ENCODE measurements at places on chromosomes 16 and 17.

- DNase-seq, result peak; percentile 20
Measured at GRCh38 chr16:4306470-4307214, 9.2 kb upstream of the GLIS2 start.

GRCh38 chr16:53369921-53370320 lies 64.3 kb upstream of the RBL2 start:
- DNase-seq, result no peak

DNA sequence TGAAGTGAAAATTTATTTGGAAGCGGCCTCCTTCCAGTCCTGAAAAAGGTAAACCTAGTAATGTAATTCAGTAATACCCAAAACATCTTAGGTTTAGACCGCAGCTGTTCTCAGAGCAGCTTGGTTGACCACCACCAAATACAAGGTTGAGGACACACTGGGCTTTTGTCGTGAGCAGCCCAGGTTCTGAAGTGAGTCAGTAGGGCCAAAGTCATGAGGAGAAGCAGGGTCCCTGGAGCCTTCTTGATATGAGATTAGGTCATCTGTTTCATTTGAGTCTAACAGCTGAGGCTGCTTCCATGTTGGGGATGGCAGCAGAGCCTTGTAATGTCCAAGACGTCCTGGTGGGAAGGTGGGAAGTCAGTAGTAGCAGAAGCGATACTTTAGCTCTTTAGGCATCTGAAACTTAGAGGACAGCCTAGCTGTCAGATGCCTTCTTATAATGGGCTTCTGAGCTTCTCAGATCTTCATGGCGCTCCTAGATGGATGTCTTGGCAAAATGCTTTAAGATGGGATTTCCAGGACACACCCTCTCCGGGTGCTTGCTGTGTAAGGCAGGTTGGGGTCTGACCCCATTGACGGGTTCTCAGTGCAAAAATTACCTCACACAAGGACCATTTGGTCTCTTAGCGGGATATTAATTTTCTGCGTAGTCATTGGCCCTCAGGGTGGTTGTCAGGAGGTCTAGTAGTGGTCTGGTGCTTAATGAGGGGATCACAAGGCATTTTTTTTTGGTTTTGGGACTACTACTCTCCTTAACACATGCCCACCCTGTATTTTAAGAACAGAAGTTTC lies 2.4 kb downstream of the ALKBH5 start:
- no peak for DNase-seq

DNA sequence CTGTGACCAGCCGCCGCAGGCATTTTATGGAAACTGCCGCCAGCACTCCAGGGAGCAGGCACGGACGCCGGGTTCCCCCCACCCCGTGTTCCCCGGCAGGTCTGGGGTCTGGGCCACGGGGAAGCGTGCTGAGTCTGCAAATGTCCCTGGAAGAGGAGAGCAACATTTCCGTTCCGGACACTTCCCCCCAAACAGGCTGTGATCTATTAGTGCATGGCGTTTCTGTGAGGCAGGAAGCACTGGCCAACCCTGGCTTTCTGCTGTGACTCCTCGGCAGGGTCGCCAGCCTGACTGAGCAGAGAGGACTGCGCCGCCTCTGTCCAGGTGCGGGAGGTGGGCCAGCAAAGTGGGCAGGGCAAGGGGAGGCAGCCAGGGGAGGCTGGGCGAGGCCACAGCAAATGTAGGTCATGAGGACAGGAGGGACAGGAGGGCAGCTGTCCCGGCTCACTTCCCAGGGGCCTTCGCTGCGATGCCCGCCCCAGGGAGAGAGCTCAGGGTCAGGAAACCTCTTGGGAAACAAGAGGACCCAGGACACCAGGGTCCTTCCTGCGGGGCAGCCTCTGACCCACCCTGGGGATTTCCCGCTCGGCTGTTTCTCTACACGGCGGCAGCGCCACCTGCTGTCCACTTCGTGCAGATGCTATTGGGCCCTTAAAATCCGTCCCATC lies 9.5 kb downstream of the FOXF1 start:
- peak; percentile 40 for DNase-seq

GRCh38 chr16:23504076-23504452 lies 6.2 kb downstream of the GGA2 start:
- no peak for DNase-seq

DNA sequence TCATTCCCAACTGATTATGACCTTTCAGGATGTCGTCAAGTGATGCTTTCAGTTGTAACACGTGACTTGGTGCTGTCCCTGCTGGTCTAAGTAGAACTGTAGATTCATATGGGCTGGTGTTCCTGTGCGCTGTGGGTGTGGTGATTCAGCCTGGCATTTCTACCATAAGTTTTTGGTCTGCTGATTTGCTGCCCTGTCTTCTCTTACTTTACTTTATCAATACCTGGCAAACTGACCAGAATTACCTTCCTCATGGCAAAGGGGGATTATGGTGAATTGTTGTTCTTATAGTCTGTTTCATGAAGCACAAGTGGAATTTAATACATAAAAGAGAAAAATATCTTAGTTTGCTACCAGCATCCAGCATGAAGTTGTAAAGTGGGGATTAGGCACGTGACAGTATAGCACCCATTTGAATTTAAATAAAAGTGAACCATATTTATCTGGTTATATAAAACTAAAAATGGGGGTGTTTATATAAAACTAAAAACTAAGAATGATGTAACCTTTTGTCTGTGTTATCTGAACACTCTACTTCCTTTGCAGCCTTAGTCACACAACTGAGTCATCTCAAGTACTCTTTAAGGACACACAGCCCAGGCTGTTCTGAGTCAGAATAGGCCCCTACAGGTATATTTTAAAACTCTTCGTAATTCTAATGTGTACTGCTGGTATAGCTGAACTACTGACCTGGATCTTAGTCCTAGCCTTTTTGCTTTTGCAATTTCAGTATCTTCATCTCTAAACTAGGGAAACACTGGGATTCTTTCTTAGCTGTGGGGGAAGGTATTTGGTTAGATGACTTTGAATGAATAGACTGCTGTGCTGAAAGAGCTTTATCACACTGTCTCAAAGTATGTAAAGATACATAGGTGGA lies 28.3 kb downstream of the TTC19 start:
- peak; percentile 44 for DNase-seq

DNA sequence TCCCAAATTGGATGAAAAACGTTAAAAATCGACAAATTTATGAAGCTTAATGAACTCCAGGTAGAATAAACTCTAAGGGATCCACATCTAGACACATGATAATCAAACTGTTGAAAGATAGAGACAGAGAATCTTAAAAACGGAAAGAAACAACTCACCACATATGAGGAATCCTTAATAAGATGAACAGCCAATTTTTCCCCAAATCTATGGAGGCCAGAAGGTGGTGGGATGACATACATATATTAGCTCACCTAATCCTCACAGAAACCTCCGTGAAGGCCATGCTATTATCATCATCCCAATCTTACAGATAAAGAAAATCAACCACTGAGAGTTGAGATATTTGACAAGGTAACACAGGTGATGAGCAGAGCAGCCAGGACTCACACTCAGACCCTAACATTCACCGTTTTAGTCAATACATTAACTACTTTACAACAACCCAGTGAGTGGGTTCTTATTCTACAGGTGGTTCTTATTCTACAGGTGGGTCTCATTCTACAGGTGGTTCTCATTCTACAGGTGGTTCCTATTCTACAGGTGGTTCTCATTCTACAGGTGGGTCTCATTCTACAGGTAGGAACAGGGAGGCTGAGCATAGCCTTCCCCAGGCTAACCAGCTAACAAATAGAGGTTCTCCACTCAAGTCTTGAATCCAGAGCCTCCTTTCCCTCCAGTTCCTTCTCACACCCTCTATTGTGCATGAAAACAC lies 4.8 kb downstream of the CACNG1 start:
- DNase-seq, result no peak

- no peak for DNase-seq
Measured at GRCh38 chr16:77877712-77878347, 89.5 kb downstream of the VAT1L start.

DNA sequence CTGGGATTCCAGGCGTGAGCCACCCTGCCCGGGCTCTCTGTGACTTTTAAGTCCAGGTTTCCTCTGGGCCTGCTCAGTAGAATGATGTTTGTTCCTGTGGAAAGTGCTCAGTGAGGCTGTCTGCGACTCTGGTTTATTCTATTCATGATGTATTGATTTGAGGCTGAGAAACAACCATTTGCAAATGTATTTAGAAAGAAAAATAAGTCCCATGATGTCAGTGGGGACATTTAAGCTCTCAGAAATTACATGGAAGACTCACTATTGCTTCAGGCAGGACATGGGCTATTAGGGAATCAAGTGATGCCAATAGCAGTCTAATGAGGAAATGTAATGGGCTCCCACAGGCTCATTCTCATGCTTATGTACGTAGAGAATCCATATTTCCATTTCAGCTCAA lies 22.2 kb upstream of the KCNG4 start:
- DNase-seq, result no peak

DNA sequence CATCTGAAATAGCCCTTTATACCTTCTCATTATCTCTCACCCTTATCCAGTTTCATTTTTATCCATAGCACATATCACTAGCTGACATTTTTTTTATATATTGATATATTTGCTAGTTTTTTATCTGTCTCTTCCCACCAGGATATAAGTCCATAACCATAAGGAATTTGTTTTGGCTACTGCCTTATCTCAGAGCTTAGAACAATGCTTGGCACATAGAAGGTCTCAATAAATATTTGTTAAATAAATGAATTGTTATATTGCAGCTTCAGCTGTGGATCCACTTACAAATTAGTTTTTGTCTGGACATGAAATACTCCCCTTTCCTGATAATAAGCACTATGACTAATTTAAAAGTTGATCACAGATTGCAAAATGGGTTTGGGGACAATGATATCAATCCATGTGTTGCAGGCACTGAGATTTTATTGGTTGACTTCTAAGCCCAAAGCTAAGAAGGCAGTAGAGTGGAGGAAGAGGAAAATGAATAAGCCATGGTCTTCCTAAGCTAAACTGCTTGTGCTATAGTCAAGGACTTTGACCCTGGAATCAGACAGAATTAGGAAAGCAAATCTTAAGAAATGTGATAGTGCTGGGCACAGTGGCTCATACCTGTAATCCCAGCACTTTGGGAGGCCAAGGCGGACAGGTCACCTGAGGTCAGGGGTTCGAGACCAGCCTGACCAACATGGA lies 31.9 kb upstream of the YPEL2 start:
- DNase-seq, result no peak

DNA sequence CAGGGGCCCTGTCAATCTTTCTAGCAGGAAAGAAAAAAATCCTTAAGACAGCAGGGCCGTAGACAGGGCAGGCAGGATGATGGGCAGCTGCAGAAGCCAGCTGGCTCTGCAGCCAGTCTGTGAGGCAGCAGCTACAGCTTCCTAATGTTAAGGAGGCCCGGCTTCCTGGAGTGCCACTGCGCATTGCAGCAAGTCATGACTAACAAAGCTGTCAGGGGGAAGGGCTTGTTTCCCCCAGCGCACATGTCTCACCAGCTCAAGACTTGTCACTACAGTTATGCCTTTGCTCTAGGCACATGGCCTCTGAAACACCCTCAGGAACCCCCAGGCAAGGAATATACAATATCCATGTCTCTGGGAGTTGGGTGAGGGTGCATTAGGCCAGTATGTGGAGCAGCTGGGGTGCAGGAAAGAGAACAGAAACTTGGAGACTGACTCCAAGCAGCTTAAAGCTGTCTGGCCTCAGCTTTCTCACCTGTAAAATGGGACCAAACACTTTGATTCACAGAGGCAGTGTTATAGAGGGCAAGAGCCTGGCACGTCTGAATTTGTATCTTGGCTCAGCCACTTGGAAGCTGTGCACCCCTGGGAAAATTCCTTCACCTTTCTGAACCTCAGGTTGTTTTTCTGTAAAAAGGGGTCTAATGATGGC lies 220.0 kb downstream of the HAPSTR1 start:
- no peak for DNase-seq

DNA sequence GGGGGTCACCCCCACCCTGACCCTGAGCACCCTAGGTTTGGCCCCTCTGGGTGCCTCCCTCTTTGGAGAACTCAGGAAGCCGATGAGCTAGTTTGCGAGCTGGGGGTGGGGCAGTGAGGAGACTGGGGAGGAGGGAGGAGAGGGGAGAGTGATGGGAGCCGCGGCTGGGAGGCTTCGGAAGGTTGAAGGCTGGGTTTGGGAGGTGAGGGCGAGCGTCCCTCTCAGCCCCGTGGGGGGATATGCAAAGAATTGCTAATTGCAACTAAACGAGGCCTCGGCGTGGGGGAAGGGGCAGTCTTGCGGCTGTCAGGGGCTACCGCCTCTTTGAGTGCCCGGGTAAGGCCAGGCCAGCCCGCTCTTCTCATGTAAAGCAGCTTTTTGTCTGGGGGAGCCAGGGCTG lies 17.6 kb upstream of the FZD2 start:
- DNase-seq, result no peak

GRCh38 chr16:86431540-86431939 lies 78.8 kb upstream of the FOXF1 start:
- DNase-seq, result no peak

DNA sequence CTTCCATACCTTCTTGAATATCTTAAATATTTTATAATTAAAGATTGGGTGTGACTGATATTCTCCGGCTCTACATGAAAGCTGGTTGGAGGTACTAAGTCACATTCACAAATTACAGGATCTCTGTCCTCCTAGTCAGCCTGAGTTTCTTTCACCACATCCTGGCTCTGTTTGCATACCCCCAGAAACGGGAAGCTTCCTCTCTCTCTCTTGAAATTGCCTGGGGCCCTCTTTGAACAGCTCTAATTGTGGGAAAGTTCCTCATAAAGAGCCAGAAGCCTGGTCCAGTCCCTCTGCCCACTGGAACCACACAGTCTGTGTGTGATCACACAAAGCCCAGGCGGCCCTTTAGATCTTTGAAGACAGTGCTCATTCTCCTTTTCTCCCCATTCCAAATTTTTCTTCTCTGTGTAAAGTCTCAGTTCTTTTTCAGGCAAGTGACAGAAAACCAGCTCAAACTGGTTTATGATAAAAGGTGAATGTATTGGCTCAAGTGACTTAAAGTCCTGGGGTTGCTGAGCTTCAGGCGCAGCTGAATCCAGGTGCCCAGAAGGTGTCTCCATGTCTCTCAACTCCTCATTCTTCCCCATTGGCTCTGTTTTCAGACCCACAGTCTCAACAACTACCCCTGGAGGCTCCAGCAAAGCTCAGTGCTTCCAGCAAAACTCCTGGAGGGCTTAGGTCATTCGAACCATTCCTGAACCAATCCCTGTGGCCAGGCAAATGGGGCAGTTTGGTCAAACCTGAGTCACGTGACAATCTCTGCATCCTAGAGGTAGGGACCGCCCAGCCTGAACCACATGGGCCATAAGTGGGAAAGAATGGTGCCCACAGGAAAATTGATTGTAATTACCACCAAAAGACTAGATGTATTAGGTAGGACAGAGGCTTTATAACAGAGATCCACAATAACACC lies 8.5 kb upstream of the RAI1 start:
- no peak for DNase-seq

DNA sequence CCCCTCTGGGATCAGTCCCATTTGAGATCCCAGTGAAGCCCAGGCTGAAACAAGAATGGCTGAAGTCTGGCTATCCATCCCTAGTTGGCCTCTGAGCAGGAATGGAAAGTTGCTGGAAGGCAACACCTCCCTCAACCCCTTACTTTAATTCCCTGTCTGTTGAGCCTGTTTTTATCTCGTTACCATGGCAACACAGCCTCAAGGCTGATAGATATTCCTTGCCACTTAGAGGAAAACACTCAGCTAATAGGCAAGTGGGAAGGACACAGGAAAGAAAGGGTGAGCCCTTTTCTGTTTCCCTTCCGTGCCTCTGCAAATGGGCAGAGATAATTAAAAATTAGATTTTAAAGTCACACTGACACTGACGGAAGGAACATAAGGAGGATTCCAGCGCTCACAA lies 75.5 kb upstream of the CLEC3A start:
- no peak for DNase-seq

- no peak for DNase-seq
Measured at GRCh38 chr16:67661101-67661761, 471 bp downstream of the PARD6A start.

GRCh38 chr17:3556916-3557767 lies 470 bp downstream of the TRPV3 start:
- DNase-seq, result no peak

GRCh38 chr17:72121164-72122009 lies 567 bp downstream of the SOX9 start:
- DNase-seq, result no peak
